Cardiac muscle cell (in vitro differentiated cells and primary cell): ENCODE measurements at places on chromosomes 16 and 17. TPM values are rescaled to one million over a fixed set of nuclear protein-coding genes. Genes with fewer than 3 reads are reported as not detected.
A peak's percentile ranks its signal among the peaks of the same experiment; 100 is the strongest.

- peak; percentile 55 for DNase-seq
- no peak overlapping the region for H3K27ac ChIP-seq
- H3K27me3 ChIP-seq, result no peaks in the 10 kb centered on the region
- no peak overlapping the region for H3K4me3 ChIP-seq
- no peaks in the 10 kb centered on the region for H3K36me3 ChIP-seq
- H3K4me1 ChIP-seq, result peaks cover 15% of the 10 kb centered on the region
Measured at GRCh38 chr16:53743149-53743566, 39.2 kb downstream of the FTO start.

The QPRT gene
- total RNA-seq, result 223 and 268 TPM in 2 replicates

The OTOP2 gene
- not detected in 2 replicates for total RNA-seq

DNA sequence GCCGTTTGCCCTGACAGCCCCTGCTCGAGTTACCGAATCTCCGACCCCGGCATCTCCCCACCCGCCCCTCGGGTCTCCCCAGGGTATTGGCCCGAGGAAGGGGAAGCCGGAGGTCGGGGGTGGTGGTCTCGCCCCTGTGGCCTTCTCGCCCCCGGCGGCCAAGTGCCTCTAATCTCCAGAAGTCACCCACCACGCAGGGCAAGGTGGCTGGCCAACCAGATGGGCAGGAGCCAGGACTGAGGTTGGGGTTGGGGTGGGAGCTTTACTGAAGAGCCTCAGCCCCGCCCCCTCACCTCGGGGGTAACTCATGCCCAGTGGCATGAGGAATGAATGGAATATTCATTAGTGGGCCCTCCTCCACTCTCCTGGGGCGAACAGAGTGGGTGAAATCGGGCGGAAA is 637 bp downstream of the DHRS11 start:
- peaks cover 16% of the 10 kb centered on the region for H3K36me3 ChIP-seq
- DNase-seq, result peak; percentile 23
- H3K27me3 ChIP-seq, result no peaks in the 10 kb centered on the region
- H3K4me1 ChIP-seq, result peaks cover 11% of the 10 kb centered on the region
- peak overlapping the region; percentile 67 for H3K4me3 ChIP-seq

The TNFRSF13B gene
- total RNA-seq, result not detected in 2 replicates

GRCh38 chr17:37123941-37124820 is 175.4 kb downstream of the AATF start:
- peak; percentile 27 for DNase-seq
- H3K4me1 ChIP-seq, result peaks cover 31% of the 10 kb centered on the region
- H3K27me3 ChIP-seq, result no peaks in the 10 kb centered on the region
- no peak overlapping the region for H3K4me3 ChIP-seq
- H3K27ac ChIP-seq, result peak overlapping the region; percentile 15

GRCh38 chr17:37361543-37361942 is 14.2 kb upstream of the C17orf78 start:
- H3K4me3 ChIP-seq, result no peak overlapping the region
- no peaks in the 10 kb centered on the region for H3K27me3 ChIP-seq

- no peaks in the 10 kb centered on the region for H3K27me3 ChIP-seq
- H3K4me3 ChIP-seq, result no peak overlapping the region
- no peak for DNase-seq
- peaks cover 25% of the 10 kb centered on the region for H3K36me3 ChIP-seq
- H3K4me1 ChIP-seq, result no peaks in the 10 kb centered on the region
Measured at GRCh38 chr17:82180776-82181528, 31.7 kb downstream of the CCDC57 start.

The TRIM25 gene
- 6.5 and 13.8 TPM in 2 replicates for total RNA-seq

DNA sequence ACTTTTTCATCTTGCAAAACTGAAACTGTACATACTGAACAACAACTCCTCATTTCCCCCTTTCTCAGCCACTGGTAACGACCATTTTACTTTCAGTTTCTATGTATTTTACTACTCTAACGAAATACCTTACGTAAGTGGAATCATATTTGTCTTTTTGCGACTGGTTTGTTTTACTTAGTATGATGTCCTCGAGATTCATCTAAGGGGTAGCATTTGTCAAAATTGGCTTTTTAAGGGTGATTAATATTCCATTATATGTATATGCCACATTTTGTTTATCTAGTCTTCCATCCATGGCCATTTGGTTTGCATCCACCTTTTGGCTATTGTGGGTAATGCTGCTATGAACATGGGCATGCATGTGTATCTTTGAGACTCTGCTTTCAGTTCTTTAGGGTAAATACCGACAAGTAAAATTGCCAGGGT is 10.4 kb downstream of the KPNB1 start:
- H3K4me3 ChIP-seq, result no peak overlapping the region
- H3K27ac ChIP-seq, result peak overlapping the region; percentile 23
- no peaks in the 10 kb centered on the region for H3K4me1 ChIP-seq
- peaks cover 86% of the 10 kb centered on the region for H3K36me3 ChIP-seq

DNA sequence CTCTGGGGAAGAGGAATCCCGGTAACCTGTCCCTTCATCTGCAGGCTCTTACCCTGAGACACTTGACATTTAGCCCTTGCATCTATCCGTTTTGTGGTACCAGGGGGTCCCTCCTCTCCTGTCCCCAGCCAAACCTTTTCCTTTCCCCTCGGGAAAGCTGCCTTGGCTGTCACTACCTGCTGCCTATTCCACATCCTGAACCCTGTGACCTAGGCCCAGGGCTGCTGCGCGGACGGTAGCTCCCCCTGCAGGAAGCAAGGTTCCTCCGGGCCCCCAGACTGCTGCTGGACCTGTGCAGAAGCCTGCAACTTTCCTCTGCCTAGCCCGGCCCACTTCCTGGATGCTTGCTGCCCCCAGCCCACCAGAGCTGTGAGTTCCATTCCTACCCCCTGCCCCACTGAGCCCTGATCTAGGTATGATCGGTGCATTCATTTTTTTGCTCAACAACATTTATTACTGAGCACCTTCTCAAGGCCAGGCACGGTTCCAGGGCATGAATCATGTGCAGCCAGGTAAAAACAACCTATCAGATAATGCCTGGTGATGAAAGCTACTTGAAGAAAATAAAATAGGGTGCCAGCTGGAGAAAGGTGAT is 10.5 kb upstream of the ALDOA start:
- peaks cover 4% of the 10 kb centered on the region for H3K4me1 ChIP-seq
- H3K36me3 ChIP-seq, result no peaks in the 10 kb centered on the region
- DNase-seq, result no peak

DNA sequence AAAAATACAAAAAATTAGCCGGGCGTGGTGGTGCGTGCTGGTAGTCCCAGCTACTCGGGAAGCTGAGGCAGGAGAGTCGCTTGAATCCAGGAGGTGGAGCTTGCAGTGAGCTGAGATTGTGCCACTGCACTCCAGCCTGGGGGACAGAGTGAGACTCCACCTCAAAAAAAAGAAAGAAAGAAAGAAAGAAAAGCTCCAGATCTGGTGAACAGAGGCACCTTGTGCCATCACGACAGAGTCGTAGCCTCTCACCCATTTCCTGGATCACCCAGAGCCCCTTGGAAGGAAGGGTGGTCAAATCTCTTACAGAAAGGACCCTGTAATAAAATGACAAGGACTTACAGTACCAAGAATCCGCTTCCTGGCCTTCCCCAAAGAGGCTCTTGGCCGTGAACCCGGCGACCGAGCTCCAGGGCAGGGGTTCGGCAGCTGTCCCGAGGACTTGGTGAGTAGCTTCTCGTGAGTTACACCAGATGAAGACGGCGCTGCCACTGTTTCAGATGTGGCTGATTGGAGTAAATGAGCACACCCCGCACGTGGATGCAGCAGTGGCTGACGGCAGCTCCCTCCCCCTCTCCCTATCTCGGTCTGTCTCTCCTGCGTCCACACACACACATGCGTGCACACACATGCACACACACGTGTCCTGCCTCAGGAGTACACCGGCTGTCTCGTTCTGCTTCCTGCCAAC is 13.5 kb downstream of the LGALS3BP start:
- no peak overlapping the region for H3K4me3 ChIP-seq
- H3K27ac ChIP-seq, result no peak overlapping the region
- H3K36me3 ChIP-seq, result no peaks in the 10 kb centered on the region
- H3K27me3 ChIP-seq, result no peaks in the 10 kb centered on the region
- DNase-seq, result no peak
